ENCODE measurements at places on chromosomes 11 and 22. TPM values are rescaled to one million over a fixed set of nuclear protein-coding genes. Genes with fewer than 3 reads are reported as not detected.

Gene SIK2
- 33.7 TPM for polyA plus RNA-seq

Gene OSM
- 0.19 TPM for polyA plus RNA-seq

Gene SERHL2
- polyA plus RNA-seq: 11.8 TPM

Gene SCN2B
- polyA plus RNA-seq: 5.7 TPM

Gene RIMBP3C
- polyA plus RNA-seq: 0.26 TPM

Gene PRRG4
- 2.5 TPM for polyA plus RNA-seq

Gene GPHA2
- 0.27 TPM for polyA plus RNA-seq

Gene ELP4
- polyA plus RNA-seq: 27.5 TPM

Gene MUC6
- 0.54 TPM for polyA plus RNA-seq

DNA sequence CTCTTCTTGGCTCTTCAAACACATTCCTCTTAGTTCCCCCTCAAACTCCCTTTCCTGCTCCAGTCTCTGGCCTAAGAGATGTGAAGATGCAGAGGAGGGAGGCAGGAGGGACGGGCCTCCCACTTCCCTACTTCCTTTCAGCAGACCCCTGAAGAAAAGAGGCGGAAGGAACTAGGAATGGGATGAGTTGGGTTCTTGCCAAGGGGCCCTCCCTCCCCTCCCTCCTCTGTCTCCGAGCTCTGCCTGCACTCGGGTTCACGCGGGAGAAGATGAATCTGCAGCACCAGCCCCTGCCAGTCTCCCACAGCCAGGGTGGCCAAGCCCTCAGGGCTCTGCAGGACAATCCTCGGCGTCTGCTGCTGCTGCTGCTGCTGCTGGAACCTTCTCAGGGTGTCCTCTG, 24.3 kb upstream of the PKNOX2 start:
- DNase-seq: peak; percentile 26

DNA sequence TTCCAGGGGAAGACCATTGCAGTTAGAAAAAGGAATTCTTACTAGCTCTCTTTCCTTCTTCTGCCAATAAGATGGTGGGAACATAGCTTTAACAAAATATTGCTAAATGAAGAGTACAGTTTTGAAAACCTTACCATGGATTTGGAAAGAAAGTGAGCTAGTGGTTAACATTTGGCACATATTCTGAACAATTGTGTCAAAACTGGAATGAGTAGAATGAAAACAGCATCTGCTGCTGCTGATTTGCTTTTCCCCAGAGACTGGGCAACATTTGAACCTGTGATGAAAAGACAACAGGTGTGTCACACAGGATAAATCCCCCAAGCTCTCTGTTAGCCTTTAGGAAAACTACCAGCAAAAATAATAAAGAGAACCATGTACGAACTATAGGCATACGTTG, 761.4 kb downstream of the KCNA4 start:
- no peak for DNase-seq

- no peak for DNase-seq
These were observed 61.0 kb downstream of the NCAM1 start for GRCh38 chr11:113022262-113022661.

DNA sequence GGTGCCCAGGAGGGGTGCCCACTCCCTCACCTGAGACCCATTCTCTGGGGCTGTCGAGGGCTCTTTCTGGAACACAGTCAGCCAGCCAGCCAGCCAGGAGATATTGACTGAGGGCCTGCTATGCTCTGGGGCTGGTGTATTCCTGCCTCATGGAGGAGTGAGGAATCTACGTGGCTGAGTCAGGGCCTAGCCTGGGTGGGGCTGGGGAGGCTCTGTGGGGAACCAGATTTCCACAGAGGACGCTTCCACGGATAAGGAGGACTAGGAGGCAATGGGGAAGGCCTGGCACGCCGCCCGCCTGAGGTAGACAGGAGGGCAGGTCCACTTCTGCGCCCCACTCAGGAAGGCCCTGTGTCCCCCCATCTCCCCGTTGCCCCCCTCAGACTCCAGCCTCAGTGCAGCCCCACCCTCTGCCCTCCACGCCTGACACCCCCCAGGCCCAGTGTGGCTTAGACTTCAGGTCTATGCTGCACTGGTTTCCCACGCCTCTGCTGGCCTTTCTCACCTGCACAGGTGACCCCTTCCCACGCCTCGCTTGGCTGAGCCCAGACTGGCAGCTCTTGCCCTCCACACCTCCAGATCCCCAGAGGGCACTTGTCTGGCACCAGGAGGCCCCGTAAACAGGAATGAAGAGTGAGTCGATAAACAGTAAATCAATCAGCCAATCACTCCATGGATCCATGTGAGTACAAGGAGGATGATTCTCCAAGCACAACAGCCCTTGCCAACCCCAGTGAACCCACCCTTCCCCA, 37.5 kb downstream of the MACROD1 start:
- no peak for DNase-seq

DNA sequence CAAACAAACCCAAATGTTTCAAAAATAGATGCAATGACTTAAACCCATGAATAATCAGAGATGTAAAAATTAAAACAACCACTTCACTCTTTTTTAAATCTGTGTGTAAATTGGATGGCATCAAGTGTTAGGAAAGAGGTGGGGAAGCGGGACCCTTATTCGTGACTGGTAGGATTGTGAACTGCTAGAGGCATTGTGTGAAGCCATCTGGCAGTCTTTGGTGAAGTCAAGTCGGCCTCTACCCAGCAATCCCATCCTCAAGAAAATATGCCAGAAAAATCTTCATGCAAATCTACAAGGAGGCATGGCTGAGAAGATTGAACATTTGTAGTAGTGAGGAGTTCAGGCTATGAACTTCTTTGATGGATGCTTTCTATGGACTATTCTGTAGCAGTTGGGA, 114.6 kb upstream of the C11orf87 start:
- DNase-seq: no peak

GRCh38 chr11:72553706-72554105, 119.4 kb upstream of the CLPB start:
- DNase-seq: no peak

GRCh38 chr11:74559934-74560309, 32.5 kb upstream of the POLD3 start:
- no peak for DNase-seq

DNA sequence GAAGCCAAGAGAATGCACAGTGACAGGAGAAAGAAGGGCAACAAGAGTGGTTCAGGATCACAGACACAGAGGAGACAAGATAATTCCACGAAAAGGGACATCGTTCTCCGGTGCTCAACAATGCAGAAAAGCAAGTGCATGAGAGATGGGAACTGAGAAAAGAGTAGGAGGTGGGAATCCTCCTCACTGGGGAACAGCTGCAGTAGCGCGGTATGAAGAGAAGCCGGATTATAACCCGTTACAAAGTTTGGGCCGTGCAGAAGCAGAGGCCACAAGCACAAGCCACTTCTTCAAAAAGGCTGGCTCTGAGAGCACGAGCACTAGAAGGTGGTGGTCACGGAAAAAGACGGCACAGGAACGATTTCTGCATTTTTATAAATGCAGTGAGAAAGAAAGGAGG, 114.2 kb upstream of the BID start:
- no peak for DNase-seq

Measured in right lung (tissue), 10 donors.